Stimulated activated CD4-positive, alpha-beta T cell treated with anti-CD3 and anti-CD28 coated beads, Interleukin-4, amount 100 ng/mL, for 24 hours (primary cell): ENCODE measurements at places on chromosomes 5 and 9.

DNA sequence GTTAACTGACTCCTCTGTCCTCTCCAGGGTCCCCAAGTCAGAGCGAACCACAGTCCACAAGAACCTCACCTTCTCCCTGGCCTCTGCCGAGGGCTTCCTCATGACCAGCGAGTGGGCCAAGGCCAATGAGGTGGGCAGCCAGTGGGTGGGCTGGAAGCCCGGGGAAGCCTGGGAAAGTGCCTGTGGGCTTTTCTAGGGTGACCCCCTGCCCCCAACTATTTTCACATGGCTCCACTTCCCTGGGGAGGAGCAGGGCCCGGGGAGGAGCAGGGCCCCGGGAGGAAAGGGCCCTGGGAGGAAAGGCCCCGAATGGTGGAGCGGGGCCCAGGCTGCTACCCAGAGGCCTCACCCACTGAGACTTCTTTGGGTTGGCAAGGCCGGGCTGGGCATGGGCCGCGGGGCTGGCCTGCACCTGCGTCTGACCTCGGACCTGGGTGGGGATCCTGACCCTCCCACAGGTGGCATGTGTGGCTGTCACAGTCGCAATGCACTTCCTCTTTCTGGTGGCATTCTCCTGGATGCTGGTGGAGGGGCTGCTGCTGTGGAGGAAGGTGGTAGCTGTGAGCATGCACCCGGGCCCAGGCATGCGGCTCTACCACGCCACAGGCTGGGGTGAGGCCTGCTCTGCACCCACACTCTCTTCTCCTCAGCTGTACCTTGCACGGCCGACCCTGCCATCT is 17.9 kb downstream of the ADGRD2 start:
- no peak for DNase-seq

- no peak for DNase-seq
Observed at GRCh38 chr9:94799578-94800264, 73.2 kb downstream of the AOPEP start.

DNA sequence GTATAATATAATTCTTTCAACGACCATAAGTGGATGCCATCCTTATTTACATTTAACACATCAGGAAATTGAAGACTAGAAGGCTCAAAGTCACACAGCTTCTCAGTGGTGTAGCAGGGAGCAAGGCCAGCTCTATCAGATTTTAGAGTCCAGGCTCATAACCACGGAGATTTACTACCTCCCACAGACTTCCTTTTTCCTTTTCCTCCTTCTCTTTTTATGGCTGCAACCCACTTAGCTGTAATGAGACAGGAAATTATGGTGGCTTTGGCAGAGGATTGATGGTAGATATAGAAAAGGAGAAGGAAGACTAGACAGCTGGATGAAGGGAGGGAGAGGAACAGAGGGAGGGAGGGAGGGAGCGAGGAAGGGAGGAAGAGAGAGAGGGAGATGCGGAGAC is 47.4 kb downstream of the SPEF2 start:
- no peak for DNase-seq

DNA sequence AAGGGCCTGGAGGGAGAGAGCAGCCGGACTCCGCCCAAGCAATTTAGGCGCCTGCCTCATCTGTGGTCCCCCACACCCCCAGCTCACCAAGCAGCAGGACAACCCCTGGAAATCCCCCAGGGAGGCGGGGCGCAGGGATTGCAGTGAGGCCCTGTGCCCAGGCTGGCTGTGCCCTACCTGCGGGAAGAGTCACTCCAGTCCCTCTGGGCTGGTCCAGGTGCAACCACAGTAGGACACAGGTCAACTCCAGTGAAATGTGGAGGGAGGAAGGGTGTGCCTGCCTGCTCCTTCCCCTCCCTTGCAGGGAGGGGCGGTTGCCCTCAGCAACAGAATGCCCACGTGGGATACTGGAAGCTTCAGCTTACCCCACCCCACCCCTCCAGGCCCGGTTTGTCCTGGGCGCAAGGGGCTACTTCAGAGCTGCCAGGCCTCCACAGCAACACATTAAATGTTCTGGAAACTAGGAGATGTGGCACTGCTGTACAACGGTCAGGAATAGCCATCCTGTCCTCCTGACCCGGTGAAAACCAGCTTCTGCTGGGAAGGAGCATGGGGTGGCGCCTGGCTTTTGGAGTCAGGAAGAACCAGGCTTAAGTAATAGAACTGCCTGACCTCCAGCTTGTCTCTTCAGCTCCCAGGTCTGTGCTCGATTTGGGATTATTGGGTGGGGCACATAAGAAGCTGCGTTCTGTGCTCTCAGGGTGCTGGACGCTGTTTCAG is 22.5 kb downstream of the ABO start:
- no peak for DNase-seq

- no peak for DNase-seq
Observed at GRCh38 chr5:139133282-139133681, 64.9 kb downstream of the SIL1 start.

GRCh38 chr9:38004809-38005560 is 64.0 kb downstream of the SHB start:
- no peak for DNase-seq
